IPS DF 6.9 (cell line): ENCODE measurements at places on chromosomes 2 and 18.

DNA sequence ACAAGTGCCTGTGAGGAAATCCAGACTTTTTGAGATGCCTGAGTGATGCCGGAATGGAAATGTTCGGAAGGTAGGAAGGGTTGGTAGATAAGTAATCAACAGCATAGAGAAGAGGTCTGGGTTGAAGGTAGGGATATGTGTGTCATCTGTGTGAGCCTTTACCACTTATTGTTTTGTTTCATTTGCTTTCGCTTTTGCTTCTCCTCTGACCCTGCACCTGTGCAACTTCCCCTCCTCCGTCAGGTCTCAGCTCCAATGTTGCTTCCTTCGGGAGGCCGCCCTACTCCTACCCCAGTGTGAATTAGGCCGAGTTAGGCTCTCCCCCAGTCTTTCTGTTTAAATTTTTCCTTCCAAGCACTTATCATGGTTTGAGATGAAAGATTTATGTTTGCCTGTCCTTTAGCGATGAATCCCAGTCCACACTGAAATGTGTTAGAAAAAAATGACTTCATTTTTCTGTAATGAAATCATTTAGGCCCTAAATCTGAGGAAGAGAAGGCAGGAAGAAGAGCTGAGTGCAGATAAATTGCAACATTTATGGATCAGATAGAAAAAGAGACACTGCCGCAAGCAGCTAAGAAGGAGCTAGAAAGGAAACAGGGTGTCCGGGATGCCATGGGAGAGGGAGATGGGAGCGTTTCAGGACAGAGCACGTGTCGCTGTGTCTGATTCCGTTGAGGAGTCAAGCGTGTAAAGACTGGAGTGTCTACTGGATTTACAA is 139.6 kb upstream of the PELI1 start:
- H3K27ac ChIP-seq, result no peak overlapping the region
- no peaks in the 10 kb centered on the region for H3K27me3 ChIP-seq
- H3K4me3 ChIP-seq, result no peak overlapping the region
- DNase-seq, result no peak
- H3K4me1 ChIP-seq, result peaks cover 5% of the 10 kb centered on the region

- H3K36me3 ChIP-seq, result no peaks in the 10 kb centered on the region; the same call in 1 of the 2 replicates
- H3K4me1 ChIP-seq, result peaks cover 4% of the 10 kb centered on the region
- no peak overlapping the region for H3K27ac ChIP-seq
- no peak overlapping the region for H3K4me3 ChIP-seq
Measured at GRCh38 chr2:120884472-120885290, 149.0 kb downstream of the GLI2 start.

GRCh38 chr18:59180150-59180845 is 39.7 kb upstream of the GRP start:
- H3K4me1 ChIP-seq, result no peaks in the 10 kb centered on the region
- H3K36me3 ChIP-seq, result no peaks in the 10 kb centered on the region
- no peak overlapping the region for H3K27ac ChIP-seq

DNA sequence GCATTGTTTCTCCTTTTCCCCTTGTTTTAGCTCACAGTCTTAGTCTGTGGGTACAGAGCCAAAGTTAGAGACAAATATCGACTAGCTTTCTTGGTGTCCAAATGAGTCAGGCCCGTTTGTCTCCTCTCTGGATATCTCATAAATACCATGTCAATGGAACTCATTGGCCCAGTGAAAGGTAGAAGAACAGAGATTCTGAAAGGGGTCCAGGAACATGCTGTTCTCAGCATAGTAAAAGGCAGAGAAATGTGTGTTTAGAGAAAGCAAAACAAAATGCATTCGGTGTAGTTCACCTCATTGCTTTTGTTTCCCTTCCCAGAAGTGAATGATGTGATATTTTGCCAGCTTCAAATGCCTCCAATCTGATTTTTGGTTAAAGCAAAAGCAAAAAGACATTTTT is 238.6 kb upstream of the SLC8A1 start:
- H3K27me3 ChIP-seq, result no peaks in the 10 kb centered on the region
- H3K27ac ChIP-seq, result no peak overlapping the region
- H3K36me3 ChIP-seq, result no peaks in the 10 kb centered on the region
- no peak overlapping the region for H3K4me3 ChIP-seq
- DNase-seq, result no peak
- H3K4me1 ChIP-seq, result no peaks in the 10 kb centered on the region

DNA sequence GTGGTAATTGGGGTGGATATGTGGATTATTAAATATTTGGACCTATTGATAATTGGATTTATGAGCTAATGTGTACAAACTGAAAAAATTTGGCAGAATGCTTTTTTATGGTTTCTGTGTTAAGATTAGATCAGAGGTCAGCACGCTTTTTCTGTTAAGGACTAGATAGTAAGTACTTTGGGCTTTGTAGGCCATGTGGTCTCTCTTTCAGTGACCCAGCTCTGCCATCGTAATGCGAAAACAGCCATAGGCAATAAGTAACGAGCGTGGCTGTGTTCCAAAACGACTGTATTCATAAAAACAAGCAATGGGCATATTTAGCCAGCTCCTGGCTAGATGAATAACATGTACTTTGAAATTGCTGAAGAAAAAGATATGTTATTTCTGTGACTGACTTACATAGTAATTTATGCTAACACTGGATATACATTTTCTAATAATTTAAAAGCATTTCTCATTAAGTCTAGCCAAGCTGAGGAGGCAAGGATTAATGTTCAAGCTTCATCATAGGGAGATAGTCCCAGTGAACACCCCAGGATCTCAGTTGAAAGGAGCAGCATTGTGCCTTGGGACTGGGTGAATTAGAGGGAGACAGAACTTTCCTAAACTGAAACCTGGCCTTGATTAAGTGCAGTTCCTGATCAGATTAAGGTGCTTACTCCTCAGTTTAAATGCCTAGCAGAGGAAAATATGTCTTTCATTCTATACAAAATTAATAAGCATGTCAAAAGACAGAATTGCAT is 20.0 kb downstream of the CCDC138 start:
- no peak for DNase-seq
- H3K27me3 ChIP-seq, result no peaks in the 10 kb centered on the region
- no peaks in the 10 kb centered on the region for H3K4me1 ChIP-seq
- no peak overlapping the region for H3K4me3 ChIP-seq
- H3K36me3 ChIP-seq, result no peaks in the 10 kb centered on the region; the same call in 1 of the 2 replicates

GRCh38 chr2:142603759-142604158 is 273.7 kb upstream of the KYNU start:
- no peaks in the 10 kb centered on the region for H3K27me3 ChIP-seq
- no peak overlapping the region for H3K27ac ChIP-seq
- no peak overlapping the region for H3K4me3 ChIP-seq
- DNase-seq, result no peak
- no peaks in the 10 kb centered on the region for H3K4me1 ChIP-seq

- peaks cover 2% of the 10 kb centered on the region; the same call in 1 of the 2 replicates for H3K4me1 ChIP-seq
- no peak overlapping the region for H3K4me3 ChIP-seq
- H3K27ac ChIP-seq, result no peak overlapping the region
- H3K36me3 ChIP-seq, result no peaks in the 10 kb centered on the region
Measured at GRCh38 chr2:218429911-218430692, 11.2 kb downstream of the VIL1 start.

DNA sequence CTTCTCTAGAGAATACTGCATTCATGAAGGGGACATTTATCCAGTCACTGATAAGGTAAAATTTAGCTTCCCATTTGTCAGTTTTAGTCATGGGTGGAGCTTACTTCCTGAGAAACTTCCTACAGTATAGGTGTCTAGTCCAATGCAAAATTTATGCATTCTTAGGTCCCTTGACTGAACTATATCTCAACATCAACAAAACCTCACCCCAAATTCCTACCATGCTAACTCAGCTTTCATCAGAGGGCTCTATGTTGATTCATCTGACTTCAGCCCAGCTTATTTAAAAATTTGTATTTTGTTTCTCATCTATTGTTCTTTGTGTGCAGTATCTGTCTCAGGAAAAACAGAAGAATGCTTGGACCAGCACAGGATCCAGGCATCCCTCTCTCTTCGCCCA is 296.4 kb upstream of the ACVR2A start:
- H3K27me3 ChIP-seq, result no peaks in the 10 kb centered on the region
- no peak overlapping the region for H3K4me3 ChIP-seq
- H3K4me1 ChIP-seq, result no peaks in the 10 kb centered on the region
- H3K36me3 ChIP-seq, result no peaks in the 10 kb centered on the region

- no peak for DNase-seq
- no peaks in the 10 kb centered on the region for H3K27me3 ChIP-seq
- H3K36me3 ChIP-seq, result no peaks in the 10 kb centered on the region
- H3K4me3 ChIP-seq, result no peak overlapping the region
- H3K27ac ChIP-seq, result no peak overlapping the region
- H3K4me1 ChIP-seq, result 0 out of 2 replicates have a peak, but pooled peaks cover 1% of the 10 kb centered on the region
Measured at GRCh38 chr2:119794237-119794636, 34.5 kb downstream of the PTPN4 start.

GRCh38 chr18:9066358-9066757 is 36.1 kb upstream of the NDUFV2 start:
- H3K27me3 ChIP-seq, result no peaks in the 10 kb centered on the region
- H3K4me3 ChIP-seq, result no peak overlapping the region
- H3K27ac ChIP-seq, result no peak overlapping the region

DNA sequence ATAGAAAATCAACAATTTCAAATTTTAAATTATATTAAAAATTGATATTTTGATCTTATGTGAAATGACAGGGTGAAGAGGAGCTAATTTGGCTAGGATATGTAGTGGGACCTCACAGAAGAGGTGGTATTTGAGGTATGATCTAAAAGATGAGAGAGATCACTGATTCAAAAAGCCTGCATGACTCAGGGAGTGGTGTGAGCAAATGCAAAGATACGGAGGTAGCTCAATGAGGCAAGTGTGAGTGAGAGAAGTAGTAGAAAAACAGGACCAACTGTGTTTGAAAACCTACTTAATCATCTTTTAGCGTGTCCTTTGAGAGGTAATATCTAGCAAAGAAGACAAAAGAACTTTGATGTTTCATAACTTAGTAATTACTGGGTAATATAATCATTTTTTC is 557.5 kb downstream of the DSC3 start:
- no peak overlapping the region for H3K4me3 ChIP-seq
- H3K4me1 ChIP-seq, result no peaks in the 10 kb centered on the region
- no peak for DNase-seq
- H3K27me3 ChIP-seq, result no peaks in the 10 kb centered on the region
- H3K36me3 ChIP-seq, result no peaks in the 10 kb centered on the region
- H3K27ac ChIP-seq, result no peak overlapping the region

DNA sequence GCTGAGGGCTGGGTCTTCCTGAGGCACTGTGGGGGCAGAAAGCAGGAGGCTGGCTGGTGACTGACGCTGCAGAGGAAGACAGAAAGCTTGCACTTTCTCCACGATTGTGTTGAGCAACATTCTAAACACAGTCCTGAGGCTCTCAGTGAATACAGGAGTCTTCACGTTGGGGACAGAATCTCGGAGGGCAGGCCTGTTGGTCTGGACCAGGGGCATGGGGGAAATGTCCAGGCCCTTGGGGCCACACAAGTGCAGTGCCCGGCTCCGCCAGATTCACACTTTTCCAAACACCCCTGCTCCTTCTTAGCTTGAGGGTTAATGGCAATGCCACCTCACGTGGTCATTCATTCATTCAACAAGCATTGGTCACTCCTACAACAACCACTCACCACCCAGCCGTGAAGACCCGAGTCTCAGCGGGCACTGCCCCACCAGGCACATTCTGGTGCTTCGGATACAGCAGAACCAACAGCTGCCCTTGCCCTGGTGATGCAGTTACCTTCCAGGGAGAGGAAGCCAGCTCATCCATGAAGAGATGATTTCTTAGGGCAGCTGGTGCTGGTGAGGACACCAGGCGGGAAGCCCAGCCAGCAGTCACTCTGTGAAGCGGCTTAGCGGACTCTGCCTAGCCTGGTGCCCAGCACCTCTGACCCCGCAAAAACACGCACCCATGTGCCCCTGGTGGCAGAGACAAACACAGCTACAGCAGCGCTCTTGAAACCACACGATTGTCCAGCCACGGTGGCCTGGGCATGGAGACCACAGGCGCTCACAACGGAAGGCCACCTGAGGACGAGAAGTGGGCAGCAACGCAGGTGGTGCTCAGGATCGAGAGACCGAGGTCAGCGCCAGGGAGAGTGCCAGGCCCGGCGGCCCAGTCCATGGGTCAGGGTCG is 10.9 kb upstream of the GPC1 start:
- no peaks in the 10 kb centered on the region for H3K27me3 ChIP-seq
- no peak overlapping the region; the same call in 1 of the 2 replicates for H3K4me3 ChIP-seq
- H3K27ac ChIP-seq, result no peak overlapping the region
- H3K4me1 ChIP-seq, result no peaks in the 10 kb centered on the region
- no peak for DNase-seq

DNA sequence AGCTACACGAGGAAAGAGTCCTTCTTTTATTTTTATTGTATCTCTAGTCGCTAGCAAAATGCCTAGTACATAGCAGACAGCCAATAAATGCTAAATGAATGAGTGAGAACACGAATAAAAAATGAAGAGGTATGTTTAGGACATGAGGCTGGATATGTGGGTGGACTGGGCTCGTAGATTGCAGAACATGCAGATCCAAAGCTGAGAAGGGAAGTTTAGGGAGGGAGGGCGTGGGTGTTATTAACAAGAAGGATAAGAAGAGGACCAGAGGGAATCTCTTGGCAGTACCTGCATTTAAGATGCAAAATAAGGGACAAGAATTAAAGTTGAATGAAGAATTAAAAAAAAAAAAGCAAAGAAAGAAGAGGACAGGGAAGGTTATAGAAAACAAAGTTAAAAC is 161.1 kb downstream of the MAP2 start:
- no peak overlapping the region for H3K27ac ChIP-seq
- no peaks in the 10 kb centered on the region for H3K27me3 ChIP-seq
- H3K36me3 ChIP-seq, result no peaks in the 10 kb centered on the region
- no peak for DNase-seq
- no peaks in the 10 kb centered on the region for H3K4me1 ChIP-seq

- DNase-seq, result no peak
- H3K36me3 ChIP-seq, result no peaks in the 10 kb centered on the region
- no peak overlapping the region for H3K27ac ChIP-seq
Measured at GRCh38 chr2:149901231-149901859, 313.8 kb upstream of the MMADHC start.
